CD8-positive, alpha-beta memory T cell (primary cell): ENCODE measurements at places on chromosomes 12 and 14. TPM values are rescaled to one million over a fixed set of nuclear protein-coding genes. Genes with fewer than 3 reads are reported as not detected.

GRCh38 chr14:102930138-102930752, 7.8 kb downstream of the AMN start:
- peaks cover 4% of the 10 kb centered on the region for H3K27me3 ChIP-seq
- DNase-seq: peak; percentile 14
- H3K36me3 ChIP-seq: no peaks in the 10 kb centered on the region

GRCh38 chr14:69131176-69131575, 21.7 kb downstream of the DCAF5 start:
- H3K4me1 ChIP-seq: peaks cover 30% of the 10 kb centered on the region
- DNase-seq: no peak
- H3K27me3 ChIP-seq: no peaks in the 10 kb centered on the region
- no peak overlapping the region for H3K4me3 ChIP-seq

- no peak overlapping the region for H3K27ac ChIP-seq
- DNase-seq: no peak
- no peaks in the 10 kb centered on the region for H3K36me3 ChIP-seq
These were observed 3.5 kb downstream of the EPYC start for GRCh38 chr12:91001306-91001705.

- DNase-seq: no peak
- peak overlapping the region; percentile 46 for H3K4me3 ChIP-seq
- H3K4me1 ChIP-seq: peaks cover 48% of the 10 kb centered on the region
These were observed 2.0 kb downstream of the INTS13 start for GRCh38 chr12:26935636-26936378.

DNA sequence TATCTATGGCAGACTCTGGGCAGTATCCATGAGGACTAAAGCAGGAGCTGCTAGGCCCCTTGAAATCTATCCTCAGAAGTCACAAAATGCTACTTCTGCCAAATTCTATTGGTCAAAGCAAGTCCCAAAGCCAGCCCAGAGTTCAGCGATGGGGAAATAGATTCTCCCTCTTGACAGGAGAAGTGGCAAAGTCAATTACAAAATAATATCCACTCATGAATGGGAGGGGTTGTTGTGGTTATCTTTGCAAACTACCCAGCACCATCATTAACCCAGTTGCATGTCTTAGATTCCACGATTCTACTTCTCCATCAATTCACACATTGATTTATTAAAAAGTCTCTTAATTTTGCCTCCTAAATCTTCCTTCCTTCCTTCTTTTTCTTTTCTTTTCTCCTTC, 30.7 kb upstream of the STXBP6 start:
- no peak for DNase-seq
- no peaks in the 10 kb centered on the region for H3K27me3 ChIP-seq
- no peaks in the 10 kb centered on the region for H3K4me1 ChIP-seq
- no peak overlapping the region for H3K27ac ChIP-seq
- H3K36me3 ChIP-seq: no peaks in the 10 kb centered on the region

DNA sequence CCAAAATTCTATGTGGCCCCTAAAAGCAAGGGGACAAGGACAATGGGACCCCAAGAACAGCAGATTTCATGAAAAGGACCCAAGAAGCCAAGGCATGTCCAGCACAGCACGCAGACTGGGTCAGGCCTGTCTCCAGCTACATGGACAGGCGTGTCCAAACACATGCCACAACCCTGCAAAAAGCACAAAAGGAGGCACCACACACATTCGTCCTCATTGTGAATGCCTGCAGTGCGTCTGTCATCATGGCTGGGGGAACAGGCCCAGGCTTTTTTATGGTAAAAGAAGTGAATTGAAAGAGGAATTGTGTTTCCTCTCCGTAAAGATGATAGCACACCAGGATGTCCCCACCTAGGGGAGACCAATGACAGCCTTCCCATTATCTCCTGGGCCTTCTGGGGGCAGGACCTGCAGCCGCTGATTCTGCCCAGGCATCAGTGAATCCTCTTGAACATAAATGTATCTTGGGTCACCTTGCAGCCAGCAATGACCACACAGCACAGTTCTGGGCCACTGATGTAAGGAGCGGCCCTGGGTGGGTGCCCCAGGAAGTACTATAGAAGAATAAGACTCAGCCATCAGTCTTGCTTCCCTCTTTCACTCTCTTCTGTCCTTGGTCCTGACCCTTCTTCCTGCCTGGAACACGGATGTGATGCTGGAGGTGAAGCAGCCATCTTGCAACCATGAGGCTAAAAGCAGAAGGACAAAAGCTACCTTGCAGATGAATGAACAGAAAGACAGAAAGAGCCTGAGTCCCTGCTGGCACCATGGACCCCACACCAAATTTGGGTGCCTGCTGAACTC, 29.8 kb upstream of the C14orf180 start:
- H3K36me3 ChIP-seq: no peaks in the 10 kb centered on the region
- DNase-seq: no peak
- H3K27me3 ChIP-seq: no peaks in the 10 kb centered on the region
- no peaks in the 10 kb centered on the region for H3K4me1 ChIP-seq

- H3K27me3 ChIP-seq: no peaks in the 10 kb centered on the region
- peak; percentile 64 for DNase-seq
- no peaks in the 10 kb centered on the region for H3K36me3 ChIP-seq
- H3K4me1 ChIP-seq: peaks cover 94% of the 10 kb centered on the region
- no peak overlapping the region for H3K4me3 ChIP-seq
These were observed 29.0 kb downstream of the ATF7IP start for GRCh38 chr12:14394317-14395073.

DNA sequence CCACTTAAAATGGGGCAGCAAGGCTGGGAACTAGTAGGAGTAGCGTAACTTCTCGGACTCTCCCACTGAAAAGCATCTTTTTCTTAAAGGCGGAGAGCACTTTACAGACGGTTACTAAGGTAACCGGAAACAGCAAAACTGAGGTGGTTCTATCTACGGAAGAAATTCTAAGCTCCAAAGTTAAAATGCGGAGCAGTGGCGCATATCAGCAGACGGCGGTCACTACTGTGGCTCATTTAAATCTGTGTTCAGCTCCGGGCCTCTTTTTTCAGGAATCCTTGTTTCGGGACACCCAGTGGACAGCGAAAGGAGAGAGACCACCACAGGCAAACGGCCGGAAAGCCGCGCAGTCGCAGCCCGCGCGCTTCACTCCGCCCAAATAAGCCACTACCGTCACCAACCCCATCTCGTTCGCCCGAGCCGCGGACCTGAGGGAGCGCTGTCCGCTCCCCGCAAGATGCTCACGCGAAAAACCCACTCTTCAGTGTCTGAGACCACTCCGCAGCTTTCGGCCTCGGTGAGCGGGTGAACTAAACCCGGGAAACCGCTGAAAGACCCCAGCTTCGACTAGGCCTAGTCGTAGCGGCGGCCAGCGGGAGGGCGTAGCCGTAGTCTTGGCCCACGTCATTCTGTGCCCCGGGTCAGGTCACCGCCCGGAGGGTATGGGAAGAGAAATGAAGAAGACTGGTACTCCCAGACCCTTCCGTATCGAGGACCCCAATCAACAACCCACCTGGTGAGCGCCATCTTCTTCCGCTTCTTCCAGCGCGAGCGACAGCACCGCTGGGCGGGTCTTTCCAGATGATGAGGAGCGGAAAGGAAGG, at the start of gene SNW1:
Gene SNW1, minus strand, starts transcription at position 776 of the 824 bp plus-strand sequence. Its CDS starts 29 bp downstream, at position 747.
- H3K27me3 ChIP-seq: no peaks in the 10 kb centered on the region
- H3K4me1 ChIP-seq: peaks cover 43% of the 10 kb centered on the region
- peak within 1 kb of the TSS; percentile 97 for H3K4me3 ChIP-seq
- no peaks in the 10 kb centered on the region for H3K36me3 ChIP-seq
- peak; percentile 95 for DNase-seq
- H3K27ac ChIP-seq: peak within 1 kb of the TSS; percentile 99

The ABCC9 gene
- not detected for total RNA-seq
